ENCODE measurements at places on chromosomes 1 and 21. TPM values are rescaled to one million over a fixed set of nuclear protein-coding genes. Genes with fewer than 3 reads are reported as not detected.

RHEX gene
- not detected for polyA plus RNA-seq

- no peak for DNase-seq
Measured at GRCh38 chr1:67560580-67561255, 124.3 kb upstream of the GADD45A start.

NPPA gene
- not detected for polyA plus RNA-seq

GRCh38 chr1:201630582-201630981, 91.7 kb downstream of the NAV1 start:
- DNase-seq, result no peak

ANKRD34A gene
- polyA plus RNA-seq, result not detected

DNA sequence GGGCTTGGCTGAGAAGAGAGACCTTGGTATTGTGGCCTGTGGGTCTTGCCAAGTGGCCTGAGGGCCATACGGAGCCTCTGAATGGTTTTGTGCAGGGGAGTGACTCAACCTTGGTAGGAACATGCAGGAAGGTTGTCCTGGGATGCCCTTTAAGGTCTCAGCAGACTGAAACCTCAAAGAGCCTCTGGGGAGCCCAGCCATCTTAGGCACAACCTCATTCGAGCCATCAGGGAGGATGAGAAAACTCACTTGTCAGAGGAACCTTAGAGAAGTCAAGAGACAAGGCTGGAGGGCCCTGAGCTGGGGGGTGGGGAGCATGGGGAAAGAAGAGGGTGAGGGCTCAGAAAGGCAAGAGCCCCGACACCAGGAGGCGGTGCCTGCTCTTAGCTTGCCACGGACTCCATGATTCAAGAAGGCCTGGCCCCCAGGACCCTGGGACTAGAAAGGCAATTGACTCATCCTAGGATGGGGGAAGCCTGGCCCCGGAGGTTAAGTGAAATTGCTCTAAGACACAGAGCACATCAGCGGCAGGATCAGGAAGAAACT, 13.0 kb downstream of the IFI6 start:
- peak; percentile 47 for DNase-seq

GRCh38 chr21:45390121-45390751, 14.7 kb upstream of the COL18A1 start:
- DNase-seq, result no peak

DNA sequence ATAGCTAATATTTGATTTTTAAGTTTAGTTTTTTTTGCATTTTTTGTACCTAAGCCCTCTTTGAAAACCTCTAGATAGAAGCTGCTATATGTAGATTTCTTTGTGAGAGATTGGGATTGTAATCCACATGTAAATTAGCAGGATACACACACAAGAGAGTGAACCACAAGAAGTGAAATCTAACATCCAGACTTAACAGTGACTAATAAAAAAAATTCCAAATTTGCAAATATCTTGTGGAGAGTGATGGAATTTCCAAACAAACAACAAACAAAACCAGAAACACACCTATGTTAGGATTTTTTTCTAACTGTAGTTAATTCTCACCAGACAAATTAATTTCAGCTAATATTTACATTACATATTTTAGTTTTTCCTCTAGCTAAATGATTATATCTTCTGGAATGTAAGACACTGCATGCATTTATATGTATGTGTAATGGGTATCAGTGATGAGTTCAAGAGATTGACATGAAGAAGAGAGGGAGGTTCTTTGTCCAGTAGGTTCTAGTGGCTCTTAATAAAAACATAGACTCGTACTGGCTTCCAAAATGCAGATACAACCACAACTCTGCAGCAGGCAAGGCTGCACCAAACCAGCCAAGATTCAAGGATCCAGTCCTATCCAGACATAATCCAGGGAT, 12.8 kb downstream of the CLDN17 start:
- no peak for DNase-seq

GRCh38 chr1:243849421-243850201, 432 bp downstream of the AKT3 start:
- DNase-seq, result peak; percentile 79

- no peak for DNase-seq
Measured at GRCh38 chr1:232766904-232767303, 38.3 kb upstream of the MAP10 start.

TMEM82 gene
- polyA plus RNA-seq, result not detected

DNA sequence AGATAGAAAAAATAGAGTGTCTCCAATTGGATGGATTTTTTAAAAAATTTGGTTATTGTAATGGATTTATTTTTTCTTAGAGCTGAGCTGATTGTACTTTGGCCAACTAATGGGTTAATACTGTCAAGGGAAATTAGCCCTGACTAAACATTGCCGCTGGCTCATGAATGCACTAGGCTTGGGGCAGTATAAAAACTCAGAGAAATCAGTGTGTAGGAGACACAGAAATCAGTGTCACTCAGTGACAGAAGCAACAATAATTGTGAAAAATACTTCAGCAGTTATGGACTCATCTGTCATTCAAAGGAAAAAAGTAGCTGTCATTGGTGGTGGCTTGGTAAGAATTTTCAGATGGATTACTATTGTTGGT, at the start of gene KMO:
KMO (plus strand) TSS at position 217 of the 370 bp plus-strand sequence; CDS start at position 284, 67 bp downstream.
- no peak for DNase-seq

DNA sequence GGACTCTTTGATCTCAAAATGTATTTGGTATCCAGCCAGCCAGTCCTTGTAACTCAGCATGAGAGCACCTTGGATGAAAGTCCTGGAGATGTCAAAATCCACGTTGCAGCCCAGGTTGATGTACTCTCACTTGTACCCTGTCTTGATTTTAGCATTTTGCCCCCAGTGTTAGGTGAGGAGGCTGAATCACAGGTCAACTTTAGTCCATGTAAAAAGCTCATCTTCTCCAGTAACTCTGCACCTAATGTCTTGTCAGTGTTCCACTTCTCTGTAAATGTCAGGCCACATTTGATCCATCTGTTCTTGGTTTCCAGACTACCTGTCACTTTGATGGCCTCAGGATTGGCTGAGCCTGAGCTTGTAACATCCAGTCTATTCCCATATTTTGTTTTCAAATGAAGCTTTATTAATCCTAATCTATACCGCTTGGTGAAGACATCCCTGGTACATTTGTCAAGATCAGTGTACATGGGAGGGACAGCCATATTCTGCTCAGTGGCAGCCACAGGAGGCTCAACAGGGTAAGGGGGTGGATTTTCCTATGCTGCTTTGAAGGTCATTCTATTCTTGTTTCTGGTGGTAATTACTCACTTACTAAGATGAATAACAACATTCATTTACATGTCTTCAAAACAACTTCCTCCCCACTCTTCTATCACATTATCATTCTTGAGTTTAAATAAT, 24.1 kb upstream of the FCRL3 start:
- no peak for DNase-seq

DNA sequence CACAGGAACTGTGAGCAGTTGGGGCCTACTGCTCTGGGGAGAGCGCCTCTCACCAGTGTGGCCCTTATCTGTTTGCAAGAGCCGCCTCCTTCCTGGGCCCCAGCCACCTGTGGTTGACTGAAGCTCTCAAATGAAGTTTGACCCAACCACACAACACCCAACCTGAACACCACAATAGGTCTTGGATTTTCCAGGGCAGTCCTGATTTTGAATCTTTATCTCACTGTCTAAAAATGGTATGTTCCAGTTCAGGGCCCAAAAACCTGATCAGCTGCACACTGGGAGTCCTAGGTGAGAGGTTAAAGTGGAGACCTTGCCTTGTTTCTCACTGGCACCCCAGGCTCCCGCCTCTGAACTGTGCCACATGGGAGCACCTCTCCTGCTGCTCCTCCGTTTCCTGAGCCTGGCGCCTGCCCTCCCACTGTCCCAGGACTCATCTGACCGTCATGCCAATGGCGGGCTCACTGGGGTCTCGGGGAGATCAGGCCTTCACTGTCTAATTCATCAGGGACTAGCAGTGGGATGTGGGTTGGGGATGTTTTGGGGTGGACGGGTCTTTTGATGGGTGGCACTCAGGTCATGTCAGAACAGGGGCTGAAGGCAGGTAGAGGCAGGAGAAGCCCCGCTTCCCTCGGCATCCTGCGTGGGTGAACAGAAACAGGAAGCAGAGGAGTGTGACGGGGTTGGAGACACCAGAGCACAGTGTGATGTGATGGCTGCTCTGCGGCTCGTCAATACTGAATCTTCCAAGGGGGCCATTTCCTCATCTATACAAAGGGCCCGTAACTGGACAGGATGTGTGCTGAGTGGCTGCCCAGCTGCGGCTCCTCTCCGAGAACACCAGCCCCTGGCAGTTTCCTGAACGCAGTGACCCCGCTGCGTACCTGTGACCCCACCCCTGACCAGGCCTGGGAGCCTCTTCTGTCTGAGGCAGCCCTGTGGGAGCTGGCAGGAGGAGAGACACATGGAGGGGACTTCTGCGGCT, 59.6 kb upstream of the ITPKB start:
- DNase-seq, result peak; percentile 73
